Activated T-helper 1 cell treated with anti-CD3 and anti-CD28 coated beads, Interleukin-2, amount 50 U/mL, for 16 hours (primary cell): ENCODE measurements at places on chromosomes 2 and 18.
A peak's percentile ranks its signal among the peaks of the same experiment; 100 is the strongest.

GRCh38 chr2:227848586-227848985 is 22.8 kb upstream of the DAW1 start:
- DNase-seq, result no peak

GRCh38 chr2:126222278-126222677 is 433.7 kb upstream of the GYPC start:
- DNase-seq, result no peak

GRCh38 chr2:37284381-37284780 is 40.3 kb downstream of the PRKD3 start:
- DNase-seq, result no peak

- DNase-seq, result no peak
These were observed 103.1 kb downstream of the L3MBTL4 start for GRCh38 chr18:6311456-6312215.

DNA sequence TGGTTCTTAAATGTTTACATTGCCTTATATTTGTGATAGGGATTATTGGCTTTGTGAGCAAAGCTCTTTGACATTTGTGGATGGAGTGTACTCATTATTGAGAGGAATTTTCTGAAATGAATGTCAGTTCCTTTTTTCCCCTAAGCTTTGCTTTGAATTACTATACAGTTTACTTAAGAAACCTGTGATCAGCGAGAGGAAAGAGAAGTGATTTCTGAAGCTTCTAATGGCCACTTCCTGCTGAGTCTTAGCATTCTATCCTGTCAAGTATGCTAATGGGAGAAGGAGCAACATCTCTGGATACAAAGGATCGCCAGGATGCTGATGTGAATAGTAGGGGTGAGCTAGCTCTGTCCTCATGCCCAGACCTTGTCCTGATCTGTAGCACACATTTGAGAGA is 47.8 kb upstream of the MGAT5 start:
- DNase-seq, result no peak

GRCh38 chr2:239392688-239393387 is 8.0 kb downstream of the HDAC4 start:
- no peak for DNase-seq

DNA sequence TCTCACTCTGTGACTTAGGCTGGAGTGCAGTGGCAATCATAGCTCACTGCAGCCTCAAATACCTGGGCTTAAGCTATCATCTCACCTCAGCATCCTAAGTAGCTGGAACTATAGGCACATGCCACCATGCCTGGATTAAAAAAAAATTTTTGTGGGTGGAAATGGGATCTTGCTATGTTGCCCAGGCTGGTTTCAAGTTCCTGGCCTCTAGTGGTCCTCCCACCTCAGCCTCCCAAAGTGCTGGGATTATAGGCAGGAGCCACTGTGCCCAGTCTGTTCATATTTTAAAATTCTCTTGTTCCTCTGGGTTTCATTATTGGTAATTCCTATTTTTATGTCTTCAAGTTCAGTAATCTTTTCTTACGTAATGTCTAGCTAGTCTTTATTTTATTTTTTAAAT is 25.5 kb upstream of the RAB31 start:
- no peak for DNase-seq

- DNase-seq, result peak; percentile 25
These were observed 112.5 kb downstream of the NCK2 start for GRCh38 chr2:105857076-105857740.

GRCh38 chr2:241666627-241667400 is 19.8 kb downstream of the DTYMK start:
- no peak for DNase-seq

DNA sequence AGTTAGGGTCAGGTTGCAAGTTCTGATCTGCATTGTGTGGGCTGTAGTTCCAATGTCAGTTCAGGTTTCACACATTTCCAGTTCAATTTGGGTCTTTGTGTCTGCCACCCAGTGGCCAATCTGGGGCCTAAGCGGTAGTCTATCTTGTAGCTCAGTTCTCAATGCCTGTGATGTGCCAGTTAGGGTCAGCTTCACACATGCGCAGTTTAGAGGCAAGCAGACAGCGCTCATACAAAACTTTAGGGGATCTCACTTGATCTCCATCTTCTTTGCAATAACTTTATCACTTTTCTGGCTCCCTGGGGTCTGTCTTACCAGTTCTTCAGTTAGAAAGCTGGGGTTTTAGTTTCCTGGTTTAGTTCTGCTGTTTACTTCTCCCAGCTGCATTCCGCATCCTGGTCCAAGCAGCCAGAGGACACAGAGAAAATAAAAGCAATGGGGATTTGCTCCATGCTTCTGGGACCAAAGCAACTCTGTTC is 11.0 kb upstream of the ZNF24 start:
- peak; percentile 33 for DNase-seq

DNA sequence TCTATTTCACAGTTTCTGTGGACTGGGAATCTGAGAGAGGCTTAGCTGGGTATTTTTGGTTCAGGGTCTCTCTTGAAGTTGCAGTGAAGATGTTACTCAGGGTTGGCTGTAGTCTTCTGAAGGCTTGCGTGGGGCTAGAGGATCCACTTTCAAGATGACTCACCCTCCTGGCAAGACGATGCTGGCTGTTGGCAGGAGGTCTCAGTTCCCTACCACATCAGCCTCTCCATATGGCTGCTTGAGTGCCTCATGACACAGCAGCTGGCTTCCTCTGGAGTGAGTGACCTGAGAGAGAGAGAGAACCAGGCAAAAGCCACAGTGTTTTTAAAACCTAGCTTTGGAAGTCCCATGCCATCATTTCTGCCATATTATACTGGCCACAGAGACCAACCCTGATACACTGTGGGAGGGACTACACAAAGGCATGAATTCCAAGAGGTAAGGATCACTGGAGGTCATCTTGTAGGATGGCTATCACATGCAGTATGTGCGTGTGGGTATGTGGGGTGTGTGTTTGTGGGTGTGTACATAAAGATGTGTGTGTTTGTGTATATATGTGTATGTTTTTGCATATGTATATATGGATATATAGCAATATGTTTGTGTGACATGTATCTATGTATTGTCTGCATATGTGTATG is 25.1 kb downstream of the DNPEP start:
- no peak for DNase-seq

- DNase-seq, result no peak
These were observed 179.4 kb upstream of the HS6ST1 start for GRCh38 chr2:128498086-128498485.

GRCh38 chr2:144215701-144216675 is 303.9 kb downstream of the ZEB2 start:
- no peak for DNase-seq

DNA sequence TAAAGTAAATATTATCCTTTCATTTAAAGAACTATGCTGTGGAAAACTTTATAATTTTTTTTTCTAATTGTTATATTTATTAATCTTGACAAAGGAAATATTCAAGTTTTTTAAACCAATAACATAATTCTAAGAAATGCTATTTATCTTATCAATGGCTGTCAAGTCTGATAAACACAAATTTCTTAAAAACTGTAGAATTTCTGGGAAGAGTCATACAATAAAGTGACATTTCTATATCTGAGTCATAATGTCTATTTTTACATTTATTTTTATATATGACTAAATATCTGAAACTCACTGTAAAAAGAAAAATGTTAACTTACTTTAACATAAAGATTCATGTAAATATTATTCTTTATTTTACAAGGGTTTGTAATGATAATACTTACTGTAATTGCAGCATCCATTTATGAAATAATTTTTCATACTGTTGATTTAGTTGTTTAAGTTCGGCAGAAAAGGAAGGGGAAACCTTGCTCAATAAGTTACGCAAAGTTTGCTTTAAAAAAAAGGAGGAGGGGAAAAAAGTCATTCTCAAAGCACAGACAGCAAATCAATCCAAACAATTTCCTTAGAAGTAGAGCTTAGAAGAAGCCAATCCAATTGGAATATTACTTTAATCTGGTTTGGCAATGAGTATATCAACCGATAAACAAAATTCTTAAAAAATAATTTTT is 32.4 kb downstream of the ORC2 start:
- no peak for DNase-seq

DNA sequence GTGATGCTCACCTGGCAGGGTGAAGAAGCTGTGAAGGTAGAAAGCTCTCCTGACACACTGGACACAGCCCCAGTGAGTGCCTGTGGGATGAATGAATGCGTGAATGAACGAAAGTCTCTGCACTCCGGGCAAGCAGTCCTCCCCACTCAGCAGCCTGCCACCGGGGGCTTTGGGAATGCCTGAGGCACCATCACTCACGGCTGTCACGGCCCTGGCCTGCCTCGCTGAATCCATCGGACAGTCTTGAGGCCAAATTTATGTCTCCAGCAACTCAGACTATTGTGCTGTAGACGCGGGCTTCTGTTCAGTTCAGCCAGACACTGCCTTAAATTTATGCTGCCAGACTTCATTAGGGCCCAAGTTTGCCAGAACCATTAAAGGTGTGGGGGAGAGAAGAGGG is 62.9 kb upstream of the TEX51 start:
- DNase-seq, result no peak

GRCh38 chr2:55051026-55051866 is 995 bp upstream of the RTN4 start:
- peak; percentile 9 for DNase-seq

DNA sequence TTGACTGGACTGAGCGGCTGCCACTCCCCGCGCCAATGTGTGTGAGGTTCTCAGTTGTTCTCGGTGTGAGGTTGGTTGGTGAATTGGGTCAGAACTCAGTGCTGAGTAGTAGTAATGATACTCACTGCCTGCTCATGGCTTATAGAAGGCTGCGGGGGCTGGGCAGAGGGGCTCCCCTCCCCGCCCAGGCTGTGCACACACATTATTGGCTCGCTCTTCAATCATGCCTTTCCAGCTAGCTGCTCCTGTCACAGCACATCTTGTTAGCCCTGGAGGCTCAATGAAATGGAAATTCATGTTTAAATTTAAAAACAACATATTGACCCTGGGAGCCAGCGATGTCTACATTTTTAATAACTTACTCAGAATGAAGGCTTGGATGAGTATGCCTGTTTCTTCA is 152.8 kb downstream of the CELF4 start:
- DNase-seq, result no peak

- no peak for DNase-seq
These were observed 31.6 kb upstream of the NCK2 start for GRCh38 chr2:105712981-105713596.

GRCh38 chr18:7626922-7627440 is 59.9 kb downstream of the PTPRM start:
- no peak for DNase-seq

DNA sequence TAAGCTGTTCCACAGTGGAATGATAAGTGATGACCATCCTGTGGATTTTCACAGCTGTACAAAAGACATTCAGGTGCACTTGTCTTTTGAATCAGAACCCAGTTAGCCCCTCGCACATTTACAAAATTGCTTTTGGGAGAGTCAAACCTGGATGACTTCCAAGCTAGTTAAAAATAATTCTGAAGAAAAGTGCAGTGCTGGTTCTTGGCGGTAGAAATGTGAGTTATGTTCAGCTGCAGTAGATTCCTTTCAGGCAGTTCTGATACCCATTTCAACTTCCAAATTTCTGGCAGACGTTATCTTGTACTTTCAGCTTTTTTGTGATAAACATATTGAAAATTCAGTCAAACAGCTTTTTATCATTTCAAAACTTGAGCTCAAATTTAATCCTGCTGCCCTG is 324.7 kb downstream of the NRXN1 start:
- no peak for DNase-seq

DNA sequence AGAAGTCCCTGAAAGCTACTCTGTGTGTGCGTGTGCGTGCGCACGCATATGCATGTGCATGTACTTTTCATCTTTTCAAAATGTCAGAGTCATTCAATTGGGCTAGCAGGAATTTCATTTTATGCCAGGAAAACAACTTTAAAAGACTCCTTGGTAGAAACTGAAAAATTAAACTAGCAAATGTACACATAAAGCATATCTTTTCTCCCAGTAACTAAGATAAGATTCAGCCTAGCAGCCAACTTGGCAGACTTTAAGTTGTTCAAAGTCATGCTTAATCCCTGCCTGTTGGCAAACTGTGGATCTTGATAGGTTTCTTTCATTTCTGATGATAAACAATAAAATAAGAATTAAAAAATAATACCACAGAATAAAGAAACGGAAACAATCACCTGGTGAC is 1129.1 kb downstream of the LRP1B start:
- no peak for DNase-seq

DNA sequence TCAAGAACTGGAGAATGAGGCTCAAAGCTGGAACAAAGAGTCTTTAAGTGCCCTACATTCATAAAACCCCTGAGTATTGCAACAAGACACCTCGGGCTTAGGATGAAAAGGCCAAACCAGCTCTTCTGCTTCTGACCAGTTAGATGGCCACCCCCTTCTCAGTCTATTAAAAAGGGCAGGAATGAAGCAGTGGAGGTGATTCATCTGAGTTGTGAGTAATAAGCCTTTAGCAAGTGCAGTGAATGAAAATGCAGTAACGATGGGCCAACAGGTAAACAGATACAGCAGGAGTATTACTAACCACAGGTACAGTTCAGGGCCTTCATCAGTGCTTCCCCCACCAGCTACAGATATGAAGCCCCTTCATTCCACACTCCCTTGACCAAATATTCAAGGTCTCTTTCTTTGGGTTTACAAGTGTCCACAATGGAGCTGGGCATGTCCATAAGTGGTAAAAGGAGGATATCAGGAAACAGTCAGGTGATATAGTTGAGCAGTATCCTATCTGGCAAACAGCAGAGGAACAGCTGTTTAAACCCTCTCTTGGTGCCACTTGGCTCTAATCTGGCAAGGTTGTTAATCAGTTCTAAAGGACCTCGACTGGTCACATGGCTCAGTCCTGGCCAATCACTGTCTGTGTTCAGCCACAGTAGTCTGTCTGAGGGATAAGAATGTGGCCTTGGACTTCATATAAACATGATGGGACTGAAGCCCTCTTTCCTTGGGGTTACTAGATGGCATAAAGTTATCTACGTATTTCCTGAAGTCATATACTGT is 17.8 kb downstream of the SERPINB13 start:
- no peak for DNase-seq

- no peak for DNase-seq
These were observed 40.6 kb downstream of the CHST10 start for GRCh38 chr2:100376836-100377235.

GRCh38 chr2:68734688-68735525 is at the start of gene ARHGAP25:
Gene ARHGAP25, plus strand, starts transcription at chr2:68734811. Its CDS starts 389 bp downstream, at chr2:68735200.
- DNase-seq, result no peak

GRCh38 chr2:230879271-230879882 is 14.6 kb downstream of the ITM2C start:
- no peak for DNase-seq

- no peak for DNase-seq
These were observed 26.6 kb downstream of the PTPN18 start for GRCh38 chr2:130382313-130382917.

DNA sequence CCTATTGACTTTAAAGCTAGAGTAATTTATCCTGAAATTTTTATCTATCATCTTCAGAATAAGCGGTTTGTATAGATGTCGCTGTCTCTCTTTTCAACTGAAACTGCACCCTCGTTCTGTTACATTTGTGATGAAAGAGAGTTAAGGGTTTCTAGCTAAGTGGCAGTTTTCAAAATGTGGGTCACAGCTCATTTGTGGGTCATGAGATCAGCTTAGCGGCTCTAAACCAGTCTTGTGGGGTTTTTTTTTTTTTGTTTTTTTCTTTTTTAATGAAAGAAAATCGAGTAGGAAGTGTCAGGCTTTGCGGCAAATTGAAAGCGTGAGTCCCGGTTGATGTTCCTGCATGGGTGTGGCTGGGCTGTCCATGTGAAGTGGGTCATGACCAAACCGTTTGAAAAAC is 31.2 kb downstream of the SALL3 start:
- no peak for DNase-seq

- DNase-seq, result no peak
These were observed 147.6 kb downstream of the LTBP1 start for GRCh38 chr2:33094303-33094702.

GRCh38 chr18:58139459-58140386 is 95.7 kb downstream of the NEDD4L start:
- no peak for DNase-seq
